Cortex of kidney (tissue), 1 donor: ENCODE measurements at places on chromosomes 7 and 10.

DNA sequence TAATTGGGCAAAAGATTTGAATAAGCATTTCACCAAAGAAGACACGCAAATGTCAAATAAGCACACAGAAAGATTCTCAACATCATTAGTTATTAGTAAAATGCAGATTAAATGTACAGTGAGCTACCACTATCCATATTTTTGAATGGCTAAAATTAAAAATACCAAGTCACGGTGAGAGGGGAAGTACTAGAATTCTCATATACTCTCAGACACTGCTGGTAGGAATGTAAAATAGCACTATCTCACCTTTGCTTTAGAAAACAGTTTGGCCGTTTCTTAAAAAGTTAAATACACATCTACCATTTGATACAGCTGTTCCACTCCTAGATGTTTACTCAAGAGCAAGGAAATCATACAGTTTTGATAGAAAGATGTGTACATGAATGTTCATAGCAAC is 115.8 kb upstream of the CELF2 start:
- DNase-seq: no peak

GRCh38 chr10:109205929-109206585 is 717.3 kb downstream of the XPNPEP1 start:
- no peak for DNase-seq

DNA sequence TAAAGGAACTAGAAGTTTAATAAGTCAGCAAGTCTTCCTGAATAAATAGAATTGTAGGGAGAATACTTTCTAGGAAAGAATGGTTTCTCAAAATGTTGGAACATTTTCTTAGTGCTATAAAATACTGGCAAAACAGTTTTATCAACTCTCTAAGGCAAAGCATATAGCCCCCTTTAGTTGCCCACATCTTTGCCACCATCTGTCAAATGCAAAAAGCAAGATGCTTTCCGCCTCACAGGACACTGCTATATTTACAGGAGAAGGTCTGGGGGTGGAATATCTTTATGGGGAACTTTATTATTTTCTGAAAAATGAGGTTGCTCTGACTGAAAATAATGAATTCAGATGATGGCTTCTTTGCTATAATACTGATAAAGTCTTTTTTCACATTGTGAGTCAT is 78.3 kb downstream of the SVOPL start:
- no peak for DNase-seq

DNA sequence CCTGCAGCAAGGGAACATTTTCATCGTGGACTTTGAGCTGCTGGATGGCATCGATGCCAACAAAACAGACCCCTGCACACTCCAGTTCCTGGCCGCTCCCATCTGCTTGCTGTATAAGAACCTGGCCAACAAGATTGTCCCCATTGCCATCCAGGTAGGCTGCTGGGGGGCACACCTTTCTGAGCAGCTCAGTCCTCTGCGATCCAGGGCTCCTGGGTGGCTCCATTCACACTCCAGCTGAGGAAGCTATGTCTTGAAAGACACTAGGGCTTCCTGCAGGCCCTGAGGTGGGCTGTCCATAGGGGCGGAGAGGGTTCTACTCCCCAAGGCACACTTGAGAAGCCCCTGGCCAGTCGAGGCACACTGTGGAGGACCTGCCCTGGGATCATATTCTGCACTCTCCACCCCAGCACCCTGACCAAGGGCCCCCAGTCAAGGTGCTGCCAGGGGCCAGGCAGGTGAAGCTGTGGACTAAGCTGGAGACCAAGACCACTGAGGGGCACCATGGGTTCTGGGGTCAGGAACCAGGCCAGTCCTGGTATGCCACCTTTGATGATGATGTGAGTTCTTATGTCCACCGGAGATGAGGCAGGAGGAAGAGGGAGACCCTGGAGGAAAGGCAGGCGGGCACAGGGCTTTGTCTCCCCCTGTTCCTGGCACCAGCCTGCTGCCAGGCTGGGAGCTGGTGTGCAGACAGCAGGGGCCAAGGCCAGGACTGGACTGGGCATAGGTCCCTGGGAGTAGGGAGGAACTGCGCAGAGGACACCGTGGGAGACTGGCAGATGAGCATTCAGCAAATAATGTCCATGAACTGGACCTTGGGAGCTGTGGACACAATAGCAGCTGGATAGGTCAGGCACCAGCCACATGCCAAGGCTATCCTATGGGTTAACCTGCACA is 54.8 kb downstream of the ALOX5 start:
- no peak for DNase-seq

GRCh38 chr7:46007990-46008643 is 87.0 kb upstream of the IGFBP3 start:
- DNase-seq: no peak

DNA sequence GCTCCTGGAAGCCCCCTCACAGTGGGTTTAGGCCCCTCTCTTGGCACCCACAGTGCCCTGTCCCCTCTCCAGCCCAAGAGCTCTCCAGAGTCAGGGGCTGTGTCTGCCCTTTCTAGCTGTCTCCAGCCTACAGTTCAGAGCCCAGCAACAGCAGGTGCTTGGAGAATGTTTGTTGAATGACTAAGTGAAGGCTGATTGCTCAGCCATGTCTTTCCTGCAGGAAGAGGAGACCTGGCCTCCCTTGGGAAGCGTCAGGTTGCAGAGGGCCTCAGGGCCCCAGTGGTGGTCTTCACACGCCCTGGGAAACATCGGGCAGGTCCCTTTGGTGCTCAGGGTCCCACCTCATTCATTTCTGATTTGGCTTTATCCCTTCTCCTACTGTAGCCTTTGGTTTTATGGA is 62.5 kb downstream of the GTF2IRD1 start:
- no peak for DNase-seq

- no peak for DNase-seq
Observed at GRCh38 chr10:43186150-43186549, 47.9 kb downstream of the CSGALNACT2 start.

GRCh38 chr10:32964270-32964669 is 6.2 kb upstream of the ITGB1 start:
- DNase-seq: no peak

- no peak for DNase-seq
Observed at GRCh38 chr10:124626759-124627380, 117.3 kb downstream of the FAM53B start.

DNA sequence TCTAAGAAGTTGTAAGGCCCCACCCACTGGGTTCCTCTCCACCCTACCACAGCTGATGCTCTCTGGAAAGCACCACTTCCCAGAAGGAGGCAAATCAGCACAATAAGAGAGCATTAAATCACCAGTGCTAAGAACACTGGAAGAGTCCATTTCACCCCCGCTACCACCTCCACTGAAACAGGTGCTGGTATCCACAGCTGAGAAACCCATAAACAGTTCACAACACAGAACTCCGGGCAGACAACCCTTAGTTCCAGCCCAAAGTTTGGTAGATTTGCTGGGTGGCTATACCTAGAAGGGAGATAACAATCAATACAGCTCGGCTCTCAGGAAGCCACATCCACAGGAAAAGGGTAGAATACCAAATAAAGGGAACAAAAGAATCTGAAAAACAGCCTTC is 34.1 kb downstream of the ZNF680 start:
- DNase-seq: no peak

DNA sequence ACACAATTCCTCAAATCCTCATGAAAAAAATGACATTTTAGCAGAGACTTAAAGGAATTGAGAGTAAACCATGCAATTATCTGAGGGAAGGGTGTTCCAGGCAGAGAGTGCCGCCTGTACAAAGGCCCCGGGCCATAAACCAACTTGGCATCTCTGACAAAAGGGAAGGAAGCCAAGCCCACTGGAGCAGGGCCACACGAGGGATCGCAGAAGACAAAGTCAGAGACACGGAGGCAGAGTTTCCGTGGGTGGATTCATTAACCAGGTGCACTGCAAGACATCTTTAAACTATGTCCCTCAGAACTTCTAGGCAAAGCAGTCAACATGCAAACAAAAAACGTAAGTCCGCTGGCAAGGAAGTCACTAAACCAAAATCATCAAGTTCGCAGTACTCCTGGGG is 92.0 kb downstream of the SFMBT2 start:
- no peak for DNase-seq

GRCh38 chr10:13942035-13942434 is 355.3 kb downstream of the PRPF18 start:
- no peak for DNase-seq

GRCh38 chr10:79298403-79299244 is 48.6 kb upstream of the PPIF start:
- DNase-seq: no peak

- no peak for DNase-seq
Observed at GRCh38 chr10:121609426-121610380, 11.5 kb upstream of the FGFR2 start.
